ENCODE measurements at places on chromosomes 12 and 14.

GRCh38 chr14:79193689-79194477 is 1017.4 kb downstream of the DIO2 start:
- DNase-seq = no peak

- peak; percentile 31 for DNase-seq
Measured at GRCh38 chr14:68862954-68863594, 70.2 kb upstream of the ZFP36L1 start.

DNA sequence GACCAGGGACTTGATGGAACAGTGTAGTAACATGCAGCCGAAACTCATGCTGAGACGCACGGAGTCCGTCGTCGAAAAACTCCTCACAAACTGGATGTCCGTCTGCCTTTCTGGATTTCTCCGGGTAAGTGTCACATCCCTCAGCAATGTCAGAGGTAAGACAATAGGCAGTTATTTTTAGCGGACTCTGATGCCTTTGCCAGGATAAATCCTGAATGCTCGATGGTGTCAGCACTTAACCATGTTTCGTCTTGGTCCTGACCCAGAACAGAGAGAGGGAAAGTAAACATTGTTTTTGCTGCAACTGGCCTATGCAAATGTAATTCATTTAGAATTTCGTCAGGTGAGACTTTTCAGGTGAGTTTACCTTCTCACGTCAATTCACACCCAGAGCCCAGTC is 112.3 kb downstream of the PLXNC1 start:
- DNase-seq = no peak

DNA sequence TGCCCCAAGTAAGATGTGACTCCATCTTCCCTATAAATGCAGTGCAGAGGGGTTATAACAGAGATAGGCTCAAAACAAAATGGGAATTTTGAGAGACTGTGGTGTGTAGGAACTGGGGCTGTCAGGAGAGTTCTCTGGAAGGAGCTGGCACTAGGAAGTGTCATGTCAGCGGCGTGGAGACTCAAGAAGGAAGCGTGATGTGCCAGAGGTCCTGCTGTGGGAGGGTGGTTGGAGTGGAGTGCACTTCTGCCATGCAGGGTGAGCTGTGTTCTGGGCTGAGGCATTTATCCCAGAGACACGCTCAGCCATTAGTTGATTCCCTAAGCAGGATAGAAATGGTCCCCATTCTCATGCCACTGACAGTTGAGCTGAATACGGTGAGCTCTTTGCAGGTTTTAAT is 19.0 kb downstream of the GLT1D1 start:
- no peak for DNase-seq

GRCh38 chr14:39641224-39641623 is 209.0 kb upstream of the FBXO33 start:
- DNase-seq = no peak

GRCh38 chr14:45270031-45270430 is 17.0 kb upstream of the MIS18BP1 start:
- DNase-seq = no peak

DNA sequence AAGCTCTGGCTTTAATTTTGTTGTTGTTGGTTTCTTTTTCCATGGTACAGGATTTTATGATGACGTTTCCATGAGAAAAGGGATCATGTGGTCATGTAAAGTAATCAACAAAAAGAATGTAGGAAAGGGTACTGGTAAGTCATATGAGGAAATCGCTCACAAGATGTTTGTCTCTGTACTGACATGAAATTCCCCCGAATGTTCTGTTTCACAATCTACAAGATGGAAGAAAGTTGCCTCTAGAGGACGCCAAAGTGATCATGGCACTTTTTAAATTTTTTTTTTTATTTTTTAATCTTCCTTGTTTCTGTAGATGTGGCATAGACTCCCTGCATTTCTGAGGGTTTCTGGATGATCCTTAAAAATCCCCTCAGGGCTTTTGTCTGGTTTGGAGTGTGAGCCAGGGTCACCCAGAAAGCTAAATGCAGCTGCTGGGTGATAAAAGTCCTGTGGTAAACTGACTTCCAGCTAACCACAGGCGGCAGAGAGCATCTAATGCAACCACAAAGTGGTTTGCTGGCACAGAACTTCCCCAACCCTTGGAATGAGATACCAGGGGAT is 393.5 kb downstream of the CCDC91 start:
- DNase-seq = peak; percentile 95

DNA sequence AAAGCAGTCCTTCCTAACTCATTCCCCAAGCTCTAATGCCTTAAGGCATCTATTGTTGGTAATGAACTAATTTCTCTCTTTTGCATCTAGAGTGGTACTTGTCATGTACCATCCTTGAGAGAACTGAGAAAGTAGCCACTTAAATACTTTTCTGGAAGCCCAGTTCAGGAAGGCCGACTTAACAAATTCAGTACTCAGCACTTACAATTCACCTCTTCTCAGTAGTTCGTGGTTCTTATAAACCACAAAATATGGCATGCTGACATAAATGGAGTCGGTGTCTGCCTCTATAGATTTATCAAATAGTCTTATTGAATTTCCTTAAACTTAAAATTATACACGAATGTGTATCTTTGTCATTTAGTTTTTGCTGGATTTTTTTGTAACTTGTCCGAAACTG is 9.4 kb upstream of the COCH start:
- DNase-seq = no peak

- DNase-seq = peak; percentile 69
Measured at GRCh38 chr12:90366286-90366685, 588.7 kb downstream of the CCER1 start.

DNA sequence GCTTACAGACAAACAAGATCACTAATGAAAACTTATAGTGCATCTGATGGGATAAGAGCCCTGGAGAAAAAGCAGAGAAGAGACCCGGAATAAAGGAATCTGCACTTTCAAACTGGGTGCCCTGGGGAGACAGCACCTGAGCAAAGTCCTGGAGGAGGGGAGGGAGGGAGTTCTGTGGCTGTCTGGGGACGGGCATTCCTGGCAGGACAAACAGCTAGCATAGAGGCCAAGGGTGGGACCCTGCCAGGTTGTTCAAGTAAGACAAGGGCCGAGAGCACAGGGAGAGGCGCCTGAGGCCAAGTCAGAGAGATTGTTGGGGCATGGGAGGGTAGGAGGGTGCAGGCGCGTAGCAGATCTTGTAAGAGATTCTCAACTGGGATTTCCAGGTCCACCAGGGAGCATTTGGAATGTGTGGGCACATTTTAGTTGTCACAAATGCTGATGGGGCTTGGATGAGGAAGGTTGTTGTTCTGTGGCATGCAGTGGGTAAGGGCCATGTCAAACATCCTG is 14.2 kb downstream of the IQSEC3 start:
- DNase-seq = no peak

GRCh38 chr14:68112442-68112841 is 292.9 kb downstream of the RAD51B start:
- DNase-seq = no peak

GRCh38 chr14:95533391-95533821 is 1.4 kb upstream of the GLRX5 start:
- no peak for DNase-seq

DNA sequence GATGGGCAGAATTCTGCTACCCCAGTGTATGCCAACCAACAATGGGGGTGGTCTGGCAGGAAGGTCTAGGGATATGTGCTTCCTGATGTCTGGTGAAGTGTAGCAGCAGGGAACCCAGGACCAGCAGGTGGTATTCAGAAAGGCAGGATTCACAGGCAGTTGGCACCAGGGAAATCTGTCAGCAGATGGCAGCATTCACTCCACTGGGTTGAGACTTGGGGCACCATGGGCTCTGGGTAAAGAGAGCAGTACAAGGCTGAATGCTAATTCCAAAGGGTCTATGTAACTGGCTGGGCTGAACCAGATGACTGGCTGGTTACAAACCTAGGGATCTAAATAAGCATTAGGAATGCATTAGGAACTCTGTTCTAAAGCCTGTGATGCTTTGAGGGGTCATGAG is 466.9 kb upstream of the STXBP6 start:
- DNase-seq = no peak

GRCh38 chr12:121084229-121084628 is 45.2 kb upstream of the OASL start:
- no peak for DNase-seq

DNA sequence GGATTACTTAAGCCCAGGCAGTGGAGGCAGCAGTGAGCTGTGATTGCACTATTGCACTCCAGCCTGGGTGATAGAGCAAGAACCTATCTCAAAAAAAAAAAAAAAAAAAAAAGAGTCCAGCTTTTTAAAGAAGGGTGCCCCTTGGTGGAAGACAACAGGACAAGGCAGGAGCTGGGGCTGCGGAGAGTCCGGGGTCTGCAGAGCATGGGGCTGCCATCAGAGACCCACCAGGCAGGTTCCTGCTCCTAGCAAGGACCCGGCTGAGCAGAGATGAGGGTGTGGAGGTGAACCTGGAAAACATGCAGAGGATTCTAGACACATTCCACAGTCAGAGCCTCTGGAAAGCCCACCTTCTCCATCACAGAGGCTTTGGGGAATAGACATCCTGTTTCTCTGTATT is 21.0 kb upstream of the CIPC start:
- DNase-seq = no peak

GRCh38 chr12:109719123-109720022 is 5.7 kb downstream of the FAM222A start:
- DNase-seq = no peak

DNA sequence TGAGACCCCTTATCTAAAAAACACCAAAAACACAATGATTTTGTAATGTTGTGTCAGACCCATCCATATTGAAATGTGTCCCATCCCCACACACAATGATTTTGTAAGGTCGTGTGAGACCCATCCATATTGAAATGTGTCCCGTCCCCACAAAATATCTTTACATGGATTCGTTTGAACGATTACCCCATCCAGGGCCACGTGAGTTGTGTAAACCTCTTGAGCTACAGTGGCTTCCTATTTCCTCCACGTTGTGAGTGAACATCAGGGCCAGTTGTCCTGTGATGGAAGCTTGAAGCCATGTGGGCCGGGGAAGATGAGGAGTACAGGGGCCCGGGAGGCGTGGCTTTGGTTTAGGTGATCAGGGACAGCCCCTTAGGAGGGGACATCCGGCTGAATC is 27.0 kb upstream of the ULK1 start:
- no peak for DNase-seq

- no peak for DNase-seq
Measured at GRCh38 chr12:54135621-54136350, 53.0 kb downstream of the SMUG1 start.

DNA sequence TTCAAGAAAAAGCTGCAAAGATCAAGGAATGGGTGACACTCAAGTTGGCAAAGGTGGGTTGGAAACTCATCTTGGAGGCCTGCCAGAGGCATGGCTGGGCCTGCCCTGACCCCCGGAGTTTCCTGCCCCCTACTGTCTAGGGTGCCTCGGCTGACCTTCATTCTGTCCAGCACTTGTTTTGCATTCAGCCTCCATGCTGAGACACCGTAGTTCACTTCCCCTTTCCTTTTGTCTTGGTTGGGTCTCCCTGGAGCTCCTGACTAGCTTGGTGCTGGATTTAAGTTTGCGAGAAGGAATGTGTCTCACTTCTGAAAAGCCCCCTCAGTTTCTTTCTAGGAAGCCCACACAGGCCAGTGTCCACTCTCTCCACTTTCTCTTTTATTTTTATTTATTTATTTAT is 26.5 kb downstream of the PLEKHH1 start:
- DNase-seq = no peak

DNA sequence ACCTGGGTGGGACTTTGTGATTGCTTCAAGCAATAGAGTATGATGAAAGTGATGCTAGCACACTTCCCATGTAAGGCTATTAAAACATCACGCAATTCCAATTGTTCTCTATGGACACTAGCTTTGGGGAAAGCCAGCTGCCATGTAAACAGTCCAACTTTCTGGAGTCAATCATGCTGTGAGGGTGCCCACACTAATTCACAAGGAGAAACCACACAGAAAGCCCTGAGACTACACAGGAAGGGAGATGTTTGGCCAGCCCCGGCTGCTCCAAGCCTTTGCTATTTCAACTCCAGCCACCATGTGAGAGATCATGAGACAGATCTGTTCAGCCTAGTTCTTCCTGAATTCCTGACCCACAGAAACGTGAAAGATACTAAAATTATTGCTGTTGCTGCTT is 96.3 kb downstream of the ST8SIA1 start:
- no peak for DNase-seq

- DNase-seq = no peak
Measured at GRCh38 chr14:61417883-61418455, 96.6 kb downstream of the PRKCH start.

GRCh38 chr14:73368616-73369015 is 89.7 kb downstream of the NUMB start:
- DNase-seq = no peak

DNA sequence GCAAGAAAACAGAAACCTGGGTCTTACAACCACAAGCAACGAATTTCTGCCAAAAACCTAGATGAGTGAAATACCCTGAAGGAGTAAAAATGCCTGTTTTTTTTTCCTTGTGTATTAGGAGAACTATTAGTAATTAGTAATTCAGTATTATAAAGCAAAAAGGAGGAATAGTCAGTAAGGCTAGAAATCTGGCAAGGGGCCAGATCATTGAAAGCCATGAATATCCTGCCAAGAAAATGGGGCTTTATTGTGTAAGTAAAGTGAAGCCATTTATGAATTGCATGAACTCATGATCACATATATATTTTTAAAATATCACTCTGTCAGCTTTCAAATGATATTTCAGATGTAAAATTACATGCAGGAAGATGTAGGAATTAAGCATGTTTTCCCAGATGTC is 57.9 kb downstream of the TXNDC16 start:
- no peak for DNase-seq

GRCh38 chr12:63985456-63985855 is 141.0 kb downstream of the SRGAP1 start:
- DNase-seq = no peak

DNA sequence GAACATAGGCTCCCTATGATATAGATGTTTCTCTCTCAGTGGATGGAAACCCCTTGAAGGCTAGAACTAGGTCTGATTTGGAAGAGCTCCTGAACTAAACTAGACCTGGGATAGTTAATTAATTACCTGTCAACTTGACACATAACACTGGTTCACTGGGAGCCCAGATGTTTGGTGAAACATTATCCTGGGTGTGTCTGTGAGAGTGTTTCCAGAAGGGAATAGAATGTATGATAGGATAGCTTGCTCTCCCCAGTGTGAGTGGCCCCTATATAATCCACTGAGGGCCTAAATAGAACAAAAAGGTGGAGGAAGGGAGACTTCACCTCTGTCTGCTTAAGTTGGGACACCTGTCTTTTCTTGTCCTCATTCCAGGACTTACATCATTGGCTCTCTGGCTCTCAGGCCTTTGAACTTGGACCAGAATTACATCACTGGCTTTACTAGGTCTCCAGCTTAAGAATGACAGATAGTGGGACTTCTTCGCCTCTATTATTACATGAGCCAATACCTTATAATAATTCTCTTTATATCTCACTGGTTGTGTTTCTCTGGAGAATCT is 194.1 kb downstream of the KTN1 start:
- no peak for DNase-seq

DNA sequence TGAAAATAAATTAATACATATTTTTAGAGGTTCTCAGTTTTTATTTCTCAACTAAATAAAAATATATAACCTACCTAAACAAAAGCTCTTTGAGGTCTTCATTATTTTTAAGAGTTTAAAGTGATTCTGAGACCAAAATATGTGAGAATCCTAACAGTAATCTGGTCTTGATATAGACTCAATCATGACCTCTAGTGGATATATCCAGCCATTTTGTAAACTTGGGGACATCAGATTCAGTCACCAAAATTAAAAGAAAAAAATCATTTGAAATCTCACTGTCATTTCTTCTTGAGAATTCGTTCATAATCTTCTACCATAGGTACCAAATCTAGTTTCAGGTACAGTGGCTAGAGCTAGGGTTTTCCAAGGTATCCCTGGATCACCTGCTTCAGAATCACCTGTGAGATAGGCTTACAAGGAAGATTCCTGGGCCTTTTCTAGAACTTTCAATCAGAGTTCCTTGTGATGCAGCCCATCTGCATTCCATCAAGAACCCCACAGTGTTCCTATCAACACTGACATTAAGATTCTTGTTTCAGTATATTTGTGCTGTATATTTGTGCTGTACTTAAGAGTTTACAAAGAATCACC is 214.9 kb downstream of the ADAMTS20 start:
- no peak for DNase-seq
